Stimulated activated CD4-positive, alpha-beta T cell treated with anti-CD3 and anti-CD28 coated beads, TNF-alpha, amount 100 ng/mL, for 48 hours (primary cell): ENCODE measurements at places on chromosomes 16 and 17.
A peak's percentile ranks its signal among the peaks of the same experiment; 100 is the strongest.

- no peak for DNase-seq
Observed at GRCh38 chr16:51630076-51630475, 479.0 kb upstream of the SALL1 start.

DNA sequence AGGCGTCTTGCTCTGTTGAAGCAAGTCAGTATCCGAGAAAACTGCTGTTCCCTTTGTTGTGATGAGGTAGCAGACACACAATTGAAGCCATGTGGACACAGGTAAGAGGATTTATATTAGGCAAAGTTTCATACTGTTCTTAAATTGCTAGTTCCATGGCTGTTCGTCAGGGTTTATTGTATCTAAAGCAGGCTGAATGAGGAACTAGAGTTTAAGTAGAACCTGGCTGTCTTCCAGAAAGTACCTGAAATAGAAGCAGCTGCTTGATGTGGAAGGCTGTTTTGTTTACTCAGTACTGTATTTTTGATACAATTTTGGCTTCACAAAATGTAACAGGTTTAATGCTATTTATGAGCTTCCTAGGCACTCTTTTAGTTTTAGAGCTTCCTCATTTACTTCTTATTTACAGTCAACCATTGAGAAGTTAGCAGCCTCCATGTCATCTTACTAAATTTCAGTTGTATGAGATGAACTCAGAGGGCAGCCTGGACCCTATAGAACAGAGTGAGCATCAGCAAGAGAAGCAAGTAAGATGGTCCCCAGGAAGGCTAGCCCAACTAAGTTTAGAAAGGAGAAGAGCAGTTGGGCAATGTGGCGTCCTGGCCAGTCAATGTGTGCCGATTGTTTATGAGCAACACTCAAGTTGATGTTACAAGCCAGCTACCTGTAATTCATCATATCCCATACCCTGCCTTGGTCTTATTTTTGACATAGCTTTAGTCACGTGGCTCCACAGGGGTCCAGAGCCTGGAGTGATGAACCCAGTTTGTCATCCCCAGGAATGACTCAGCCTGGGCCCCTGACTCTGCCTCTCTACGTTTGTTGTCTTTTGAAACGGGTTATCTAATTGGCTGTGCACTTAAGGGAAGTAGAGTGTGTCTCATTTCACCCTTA lies 9.7 kb upstream of the ARL2BP start:
- peak; percentile 20 for DNase-seq

- no peak for DNase-seq
Observed at GRCh38 chr17:80513201-80513600, 31.4 kb upstream of the RPTOR start.

DNA sequence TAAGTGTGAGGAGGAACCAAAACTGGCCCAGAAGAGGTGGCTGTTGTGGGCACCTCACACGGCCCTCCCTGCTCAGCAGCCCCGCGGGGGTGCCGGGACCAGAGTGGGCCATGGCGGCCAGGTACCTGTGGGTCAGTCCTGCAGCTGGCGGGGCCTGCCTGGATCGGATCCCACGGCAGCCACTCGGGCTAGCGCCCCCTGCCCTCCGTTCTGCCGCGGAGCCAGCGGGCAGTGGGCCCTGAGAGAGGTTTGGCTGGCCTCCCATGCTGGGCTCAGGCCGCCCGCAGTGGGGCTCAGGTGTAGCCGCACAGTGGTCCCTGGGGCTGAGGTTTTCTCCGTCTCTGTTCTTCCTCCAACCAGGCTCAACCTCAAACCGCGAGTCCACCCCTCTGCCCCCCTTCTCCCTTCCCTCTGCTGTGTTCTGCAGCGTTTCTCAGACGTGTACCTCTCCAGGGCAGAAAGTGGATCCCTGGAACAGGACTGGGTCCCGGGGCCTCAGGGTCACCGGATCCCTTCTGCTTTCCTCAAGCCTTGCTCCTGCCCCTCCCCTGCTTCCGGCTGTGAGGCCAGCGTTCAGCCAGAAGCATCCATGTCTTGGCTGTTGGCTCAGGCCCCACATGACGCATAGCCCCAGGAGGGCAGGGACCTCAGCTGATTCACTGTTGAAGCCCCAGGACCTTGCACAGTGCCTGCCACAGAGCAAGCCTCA lies 28.6 kb upstream of the ITGA3 start:
- no peak for DNase-seq

DNA sequence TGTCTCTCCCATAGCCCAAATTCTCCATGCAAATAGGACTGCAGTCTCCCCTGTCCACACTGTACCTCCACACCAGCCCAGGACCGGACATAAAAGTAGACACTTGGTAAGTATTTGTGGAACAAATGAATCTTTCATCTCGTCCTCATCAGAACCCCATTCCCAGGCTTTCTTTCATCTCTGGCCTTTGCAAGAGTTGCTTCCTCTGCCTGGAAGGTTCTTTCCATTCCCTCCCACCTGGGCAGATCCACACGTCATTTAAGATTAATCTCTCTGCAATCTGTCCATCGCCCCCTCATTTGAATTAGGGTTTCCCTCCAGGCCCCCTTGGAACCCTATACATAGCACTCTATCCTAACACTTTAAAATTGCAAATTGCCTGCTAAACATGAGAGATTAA lies 3.9 kb upstream of the NXPH3 start:
- no peak for DNase-seq

GRCh38 chr17:42806249-42806648 lies 7.6 kb downstream of the CNTD1 start:
- no peak for DNase-seq
